ENCODE measurements at places on chromosomes 6 and 20. TPM values are rescaled to one million over a fixed set of nuclear protein-coding genes. Genes with fewer than 3 reads are reported as not detected.

- no peak for DNase-seq
- H3K4me1 ChIP-seq: peaks cover 6% of the 10 kb centered on the region
- no peak overlapping the region for H3K4me3 ChIP-seq
- H3K27me3 ChIP-seq: no peaks in the 10 kb centered on the region
Measured at GRCh38 chr6:149859938-149860337, 4.2 kb downstream of the LRP11 start.

GRCh38 chr20:1803932-1804501, 91.2 kb upstream of the SIRPA start:
- H3K36me3 ChIP-seq: no peaks in the 10 kb centered on the region
- DNase-seq: no peak
- H3K27me3 ChIP-seq: peaks cover 8% of the 10 kb centered on the region

GRCh38 chr6:41704028-41704427, 31.4 kb downstream of the TFEB start:
- peaks cover 31% of the 10 kb centered on the region for H3K4me1 ChIP-seq
- no peak overlapping the region for H3K4me3 ChIP-seq
- H3K36me3 ChIP-seq: no peaks in the 10 kb centered on the region
- H3K27ac ChIP-seq: no peak overlapping the region
- no peaks in the 10 kb centered on the region for H3K27me3 ChIP-seq

DNA sequence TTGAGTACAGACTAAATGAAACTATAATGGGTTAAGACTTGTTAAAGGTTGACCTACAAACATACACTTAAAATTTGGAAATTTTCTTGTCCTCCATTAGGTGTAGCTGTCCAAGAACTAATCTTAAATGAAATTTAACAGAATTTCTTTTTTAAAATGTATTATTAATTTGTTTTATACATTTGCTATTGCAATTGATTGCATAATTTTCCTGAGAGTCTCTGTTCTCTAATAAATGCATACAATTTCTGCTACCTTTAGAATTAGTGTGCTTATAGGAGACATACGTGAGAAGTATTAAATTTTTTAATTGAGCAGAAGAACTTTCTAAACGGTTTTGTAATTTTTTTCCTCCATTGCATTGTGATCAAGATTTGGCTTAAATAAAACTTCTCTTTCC, 1.5 kb downstream of the FAM135A start:
- H3K4me3 ChIP-seq: no peak overlapping the region
- H3K27me3 ChIP-seq: no peaks in the 10 kb centered on the region
- peaks cover 4% of the 10 kb centered on the region for H3K4me1 ChIP-seq
- H3K36me3 ChIP-seq: no peaks in the 10 kb centered on the region
- DNase-seq: no peak

- no peaks in the 10 kb centered on the region for H3K36me3 ChIP-seq
- H3K4me3 ChIP-seq: no peak overlapping the region
- H3K4me1 ChIP-seq: no peaks in the 10 kb centered on the region
- H3K27ac ChIP-seq: no peak overlapping the region
- no peaks in the 10 kb centered on the region for H3K27me3 ChIP-seq
Measured at GRCh38 chr6:8707956-8708772, 272.8 kb upstream of the SLC35B3 start.

DNA sequence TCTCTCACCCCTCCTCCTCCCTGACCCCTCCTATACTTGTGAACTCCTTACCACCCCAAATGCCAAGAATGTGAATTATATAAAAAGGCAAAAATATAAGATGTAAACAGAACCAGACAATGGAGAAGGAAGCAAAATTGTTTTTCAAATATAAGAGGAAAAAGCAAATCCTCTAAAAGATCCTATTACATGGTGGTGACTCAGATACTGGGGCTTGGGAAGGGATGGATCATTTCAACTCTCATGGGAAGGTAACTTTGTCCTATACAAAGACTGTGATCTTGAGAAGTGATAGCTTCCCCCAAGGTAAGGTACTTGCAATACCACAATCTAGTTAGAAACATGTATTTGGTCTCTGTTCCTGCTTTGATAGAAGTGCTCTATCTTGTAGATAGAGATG, 24.6 kb upstream of the TNFRSF21 start:
- no peaks in the 10 kb centered on the region for H3K4me1 ChIP-seq
- DNase-seq: no peak
- H3K27me3 ChIP-seq: no peaks in the 10 kb centered on the region
- H3K4me3 ChIP-seq: no peak overlapping the region
- no peaks in the 10 kb centered on the region for H3K36me3 ChIP-seq

DNA sequence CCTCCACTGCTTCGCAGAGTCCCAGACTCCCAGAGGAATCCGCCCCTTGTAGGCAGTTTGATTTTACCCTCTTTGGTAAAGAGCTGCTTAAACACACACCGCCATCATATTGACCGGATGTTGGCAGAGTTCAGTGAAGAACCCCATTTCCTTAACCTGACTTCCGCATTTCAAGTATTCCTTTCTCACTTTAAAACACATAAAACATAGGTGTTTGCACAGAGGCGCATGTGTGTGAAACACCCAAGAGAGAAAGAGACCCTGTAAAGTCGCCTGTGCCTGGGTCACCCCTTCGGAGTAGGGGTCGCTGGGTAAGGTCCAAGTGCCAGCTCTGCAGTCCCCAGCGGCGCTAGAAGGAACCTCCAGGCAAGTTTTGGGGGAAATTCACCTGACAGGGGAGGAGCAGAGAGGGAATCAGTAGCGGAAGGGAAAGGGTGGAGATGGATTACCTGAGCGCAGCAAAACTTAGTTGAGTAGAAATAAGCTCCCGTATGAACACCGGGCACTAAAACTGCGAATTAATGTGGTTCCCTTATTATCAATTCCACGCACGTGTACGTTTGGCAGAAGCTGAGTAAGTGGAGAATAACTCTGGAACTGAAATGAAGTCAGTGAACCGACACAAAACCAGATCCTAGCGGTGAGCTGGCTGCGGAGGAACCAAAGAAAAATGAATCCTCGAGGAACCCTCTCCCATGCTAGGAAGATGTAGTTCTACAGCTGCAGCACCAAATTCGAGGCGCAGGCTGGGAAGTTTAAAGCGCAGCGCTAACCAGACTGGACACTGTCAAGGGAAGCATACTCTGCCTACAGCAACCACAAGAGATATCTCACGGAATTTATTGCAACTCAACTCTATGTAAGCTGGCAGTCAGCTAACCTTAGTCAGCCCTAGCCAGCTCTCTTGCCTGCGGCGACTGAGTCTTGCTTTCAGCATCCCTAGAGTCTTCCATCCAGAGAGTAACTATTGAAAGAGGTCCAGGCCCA, 3.5 kb upstream of the HTR1B start:
- no peaks in the 10 kb centered on the region for H3K36me3 ChIP-seq
- H3K27ac ChIP-seq: no peak overlapping the region

DNA sequence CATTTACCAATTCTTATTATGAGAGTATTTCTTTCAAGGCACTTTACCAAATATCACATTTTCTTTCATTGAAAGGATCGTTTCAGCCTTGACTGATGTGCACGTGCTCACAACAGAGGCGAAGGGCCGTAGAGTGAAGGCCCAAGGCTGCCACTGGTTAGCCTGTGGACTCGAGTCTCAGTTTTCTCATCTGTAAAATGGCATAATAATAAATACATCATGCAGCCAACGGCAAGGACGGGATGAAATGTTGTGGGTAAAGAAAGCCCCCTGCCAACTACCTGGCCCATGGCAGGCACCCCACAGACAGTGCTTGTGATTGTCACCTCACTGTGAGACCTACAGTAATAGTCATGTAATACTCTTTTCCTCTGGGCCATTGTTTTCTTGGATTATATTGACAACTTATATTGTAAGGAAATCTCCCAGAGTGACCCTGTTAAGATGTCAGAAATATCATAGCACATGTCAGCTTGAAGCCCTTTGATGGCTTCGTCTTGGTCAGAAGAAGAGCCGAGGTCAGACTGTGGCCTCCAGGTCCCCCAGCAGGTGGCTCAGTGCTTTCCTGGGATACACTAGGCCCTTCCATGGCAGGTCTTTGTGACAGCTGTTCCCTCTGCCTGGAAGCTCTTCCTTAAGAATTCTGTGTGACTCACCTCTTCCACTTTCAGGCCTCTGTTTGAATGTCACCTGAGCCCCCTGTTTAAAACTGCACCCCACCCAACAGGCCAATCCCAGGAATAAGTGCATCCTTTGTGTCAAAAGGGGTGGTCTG, 36.3 kb downstream of the FAM50B start:
- no peak for DNase-seq
- H3K4me1 ChIP-seq: no peaks in the 10 kb centered on the region
- H3K27me3 ChIP-seq: no peaks in the 10 kb centered on the region

DNA sequence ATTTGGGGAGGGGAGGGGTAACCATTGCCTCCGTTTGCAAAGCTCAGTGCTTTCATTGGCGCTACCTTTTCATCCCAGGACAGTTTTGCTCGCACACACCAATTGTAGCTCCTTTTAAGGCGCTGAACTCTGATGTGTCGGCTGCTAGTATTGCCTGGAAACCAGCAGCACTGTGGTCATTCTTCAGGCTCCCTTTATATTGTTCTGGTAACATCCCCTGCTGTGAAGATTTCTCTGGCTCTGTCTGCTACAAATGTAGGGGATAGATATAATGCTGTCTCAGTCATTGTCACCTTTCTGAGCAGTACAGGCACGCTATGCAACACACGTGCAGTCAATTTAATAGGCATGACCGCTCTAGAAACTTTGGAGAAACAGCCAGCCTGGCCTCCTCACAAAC, 172.9 kb upstream of the SASH1 start:
- no peak for DNase-seq
- H3K36me3 ChIP-seq: no peaks in the 10 kb centered on the region
- no peak overlapping the region for H3K4me3 ChIP-seq
- H3K4me1 ChIP-seq: no peaks in the 10 kb centered on the region
- H3K27me3 ChIP-seq: no peaks in the 10 kb centered on the region

- H3K4me3 ChIP-seq: no peak overlapping the region
- no peaks in the 10 kb centered on the region for H3K4me1 ChIP-seq
- no peaks in the 10 kb centered on the region for H3K36me3 ChIP-seq
- no peak overlapping the region for H3K27ac ChIP-seq
Measured at GRCh38 chr6:4936681-4937041, 67.2 kb downstream of the RPP40 start.

DNA sequence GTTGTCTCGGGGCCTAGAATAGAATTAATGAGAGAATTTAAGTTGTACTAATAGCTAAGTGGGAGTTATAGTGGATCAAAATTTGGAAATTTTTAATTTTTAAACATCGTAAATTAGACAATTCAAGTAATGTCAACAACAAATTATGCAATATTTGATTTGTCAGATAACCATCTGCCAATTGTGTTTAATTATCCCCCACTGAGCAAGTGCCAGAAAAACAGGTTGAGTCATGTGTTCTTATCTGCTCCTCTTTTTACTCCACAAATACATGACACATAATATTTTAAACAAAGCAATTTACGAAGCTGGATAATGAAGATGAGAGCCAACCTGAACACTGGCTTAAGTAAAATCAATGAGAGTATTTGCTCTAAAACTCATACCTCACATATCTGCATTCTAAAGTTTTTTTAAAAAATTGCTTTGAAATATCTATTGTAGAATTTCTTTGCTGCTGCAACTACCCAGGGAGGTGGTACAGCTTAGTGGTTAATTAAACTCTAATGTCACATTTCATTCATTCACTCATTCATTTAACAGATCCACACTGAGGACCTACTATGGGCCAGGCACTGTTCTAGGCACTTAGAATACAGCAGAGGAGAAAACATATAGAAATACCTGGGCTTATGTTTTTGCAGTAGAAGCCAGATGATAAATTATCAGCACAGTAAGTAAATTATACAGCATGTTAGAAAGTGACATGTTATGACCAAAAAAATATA, 57.1 kb upstream of the MAP7 start:
- no peak overlapping the region for H3K4me3 ChIP-seq
- DNase-seq: no peak
- no peaks in the 10 kb centered on the region for H3K36me3 ChIP-seq
- no peaks in the 10 kb centered on the region for H3K27me3 ChIP-seq
- H3K4me1 ChIP-seq: no peaks in the 10 kb centered on the region

- no peak overlapping the region for H3K27ac ChIP-seq
- no peaks in the 10 kb centered on the region for H3K36me3 ChIP-seq
- H3K27me3 ChIP-seq: no peaks in the 10 kb centered on the region
- no peak overlapping the region for H3K4me3 ChIP-seq
Measured at GRCh38 chr6:154513601-154514320, 3.3 kb upstream of the CNKSR3 start.

DNA sequence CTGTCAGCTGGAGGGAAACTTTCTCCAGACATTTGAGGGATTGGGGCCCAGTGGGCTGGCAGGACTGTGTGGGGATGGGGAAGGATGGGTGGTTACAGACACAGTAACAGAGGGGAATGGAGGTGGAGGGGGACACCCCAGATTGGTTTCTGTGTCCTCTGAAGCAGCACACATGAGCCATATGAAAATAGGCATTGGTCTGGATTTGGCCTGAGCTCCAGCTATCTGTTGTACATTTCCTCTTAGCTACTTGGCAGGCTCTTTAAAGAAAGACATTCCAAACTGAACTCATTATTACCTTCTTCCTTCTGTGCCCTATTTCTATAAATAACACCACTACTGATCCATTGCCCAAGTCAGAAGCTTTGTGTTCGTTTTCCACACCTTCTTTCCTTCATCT, 72.0 kb upstream of the PRL start:
- no peaks in the 10 kb centered on the region for H3K36me3 ChIP-seq
- no peaks in the 10 kb centered on the region for H3K4me1 ChIP-seq
- H3K4me3 ChIP-seq: no peak overlapping the region
- no peaks in the 10 kb centered on the region for H3K27me3 ChIP-seq
- H3K27ac ChIP-seq: no peak overlapping the region
- DNase-seq: no peak

GRCh38 chr6:123518441-123519188, 118.1 kb downstream of the TRDN start:
- H3K36me3 ChIP-seq: no peaks in the 10 kb centered on the region
- H3K4me1 ChIP-seq: no peaks in the 10 kb centered on the region
- H3K27ac ChIP-seq: no peak overlapping the region
- DNase-seq: no peak
- H3K4me3 ChIP-seq: no peak overlapping the region
- H3K27me3 ChIP-seq: no peaks in the 10 kb centered on the region

CCN6 gene
- total RNA-seq: not detected

RIPPLY2 gene
- total RNA-seq: not detected

NOTCH4 gene
- total RNA-seq: 0.27 TPM

DEFB119 gene
- total RNA-seq: not detected

C20orf96 gene
- 5.7 TPM for total RNA-seq
